ENCODE measurements at places on chromosomes 12 and 14.

GRCh38 chr14:69625299-69626131 is 14.1 kb downstream of the SUSD6 start:
- DNase-seq, result no peak

DNA sequence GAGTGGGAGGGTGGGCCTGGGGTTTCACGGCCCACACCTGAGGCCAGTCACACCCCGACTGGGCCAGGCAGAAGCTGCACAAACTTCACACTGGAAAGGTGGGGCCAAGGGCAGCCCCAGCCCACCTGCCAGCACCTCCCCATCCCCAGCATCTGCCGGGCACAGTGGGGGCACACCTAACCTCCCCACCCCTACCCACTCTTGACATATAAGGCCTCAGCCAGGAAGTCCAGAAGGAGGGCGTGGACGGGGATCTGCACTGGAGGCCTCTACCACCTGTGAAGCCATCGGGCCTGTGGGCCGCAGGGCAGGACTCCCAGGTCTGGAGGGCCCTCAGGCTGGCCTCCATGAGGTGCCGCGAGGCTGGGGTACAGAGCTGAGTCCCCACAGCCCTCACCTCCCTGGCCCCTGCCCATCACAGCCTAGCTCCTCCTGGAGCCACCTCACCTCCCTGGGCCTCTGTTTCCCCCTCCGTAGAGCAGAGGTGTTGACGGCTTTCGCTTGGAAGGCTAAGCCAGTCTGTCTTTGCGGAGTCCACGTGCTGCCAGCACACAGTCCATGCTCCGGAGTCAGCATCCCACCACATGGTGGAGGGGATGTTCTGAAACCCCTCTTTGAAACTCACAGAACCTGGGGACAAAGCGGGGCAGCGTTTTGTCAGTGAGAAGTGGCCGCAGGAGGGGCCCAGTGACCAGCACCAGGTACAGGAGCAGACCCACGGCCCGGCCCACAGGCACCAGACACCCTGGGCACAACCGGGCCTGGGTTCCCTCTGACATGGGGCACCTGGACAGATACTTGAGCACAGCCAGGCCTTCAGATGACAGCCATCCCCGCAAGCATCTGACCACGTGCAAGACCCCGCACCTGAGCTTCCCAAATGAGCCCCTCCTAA is 38.2 kb upstream of the INF2 start:
- DNase-seq, result no peak

DNA sequence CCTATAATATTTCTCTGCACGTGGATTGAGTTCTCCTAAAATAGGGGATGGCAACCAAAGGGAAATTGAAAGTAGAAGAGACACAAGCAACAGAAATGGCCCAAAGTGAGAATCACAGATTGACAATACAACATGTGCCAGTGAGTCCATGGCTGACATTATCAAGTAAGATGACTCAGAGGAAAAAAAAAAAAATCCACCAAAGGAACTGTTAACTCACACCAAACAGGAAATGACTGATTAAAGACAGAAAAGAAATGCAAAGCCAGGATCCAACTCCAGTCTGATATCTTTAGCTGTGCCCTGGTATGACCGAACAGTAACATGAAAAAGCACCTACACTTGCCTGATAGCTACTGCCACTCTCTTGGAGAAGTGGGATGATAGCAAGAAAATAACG is 485.0 kb downstream of the PRKD1 start:
- no peak for DNase-seq

- DNase-seq, result no peak
Observed at GRCh38 chr14:86515195-86515594, 985.3 kb downstream of the FLRT2 start.

- peak; percentile 15 for DNase-seq
Observed at GRCh38 chr14:51093371-51094281, 1.3 kb downstream of the TRIM9 start.

- DNase-seq, result no peak
Observed at GRCh38 chr12:93776581-93777018, 99.4 kb downstream of the CRADD start.

- no peak for DNase-seq
Observed at GRCh38 chr14:55028066-55028465, 1.0 kb downstream of the SOCS4 start.

DNA sequence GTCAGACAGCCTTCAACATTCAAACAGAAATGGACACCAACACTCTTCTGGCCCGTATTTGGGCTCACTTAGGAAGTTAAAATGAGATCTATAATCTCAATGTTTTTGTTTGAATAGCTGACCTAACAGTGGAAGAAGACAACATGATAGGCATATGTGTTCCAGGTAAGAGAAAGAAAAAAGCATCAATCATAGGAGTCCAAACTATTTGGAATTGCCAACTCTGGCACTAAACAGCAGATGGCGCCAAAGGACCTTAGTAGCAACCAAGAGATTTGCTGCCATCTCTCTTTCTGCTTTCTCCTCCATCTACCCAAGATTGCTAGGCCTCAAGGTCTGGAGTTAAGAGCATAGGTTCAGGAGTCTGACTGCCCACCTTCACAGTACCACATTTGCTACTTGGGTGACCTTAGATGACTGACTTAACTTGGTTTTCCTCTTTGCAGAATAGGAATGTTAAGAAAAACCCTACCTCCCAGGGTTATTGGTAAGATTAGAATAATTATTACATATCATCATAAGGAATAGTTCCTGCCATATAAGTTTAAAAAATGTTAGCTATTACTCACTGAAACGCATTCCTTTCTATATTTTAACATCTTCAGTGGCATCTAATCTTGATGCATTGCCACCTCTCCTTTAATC is 30.2 kb downstream of the PEX5 start:
- DNase-seq, result peak; percentile 67

- DNase-seq, result peak; percentile 49
Observed at GRCh38 chr14:63727231-63727735, 582 bp downstream of the SGPP1 start.

GRCh38 chr14:21072781-21073339 is 2.8 kb downstream of the ARHGEF40 start:
- no peak for DNase-seq

DNA sequence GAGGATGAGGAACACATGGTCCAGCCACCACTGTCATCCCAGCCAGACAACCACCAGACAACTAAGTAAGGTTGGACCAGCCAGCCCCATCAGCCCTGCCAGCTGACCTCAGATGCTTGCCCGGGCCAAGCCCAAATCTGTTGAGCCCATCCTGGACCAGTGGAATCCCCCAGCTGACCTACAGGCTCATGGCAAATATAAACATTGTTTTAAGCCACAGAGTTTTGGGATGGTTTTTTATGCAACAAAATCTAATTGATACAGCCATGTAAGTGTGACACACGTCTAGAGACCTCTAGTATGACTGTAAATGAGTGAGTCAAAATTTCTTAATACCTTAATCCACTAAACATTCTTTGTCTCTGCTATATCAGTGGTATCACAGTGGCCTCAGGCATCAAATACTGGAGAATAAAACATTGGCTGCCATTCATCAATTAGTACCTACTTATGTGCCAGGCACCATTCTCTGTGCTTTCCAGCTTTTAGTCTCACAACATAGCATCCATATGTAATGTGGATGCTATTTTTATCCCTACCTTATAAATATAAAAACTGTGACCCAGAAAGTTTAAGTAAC is 24.2 kb upstream of the NT5DC3 start:
- DNase-seq, result no peak

GRCh38 chr12:19826980-19827550 is 387.8 kb downstream of the AEBP2 start:
- no peak for DNase-seq

DNA sequence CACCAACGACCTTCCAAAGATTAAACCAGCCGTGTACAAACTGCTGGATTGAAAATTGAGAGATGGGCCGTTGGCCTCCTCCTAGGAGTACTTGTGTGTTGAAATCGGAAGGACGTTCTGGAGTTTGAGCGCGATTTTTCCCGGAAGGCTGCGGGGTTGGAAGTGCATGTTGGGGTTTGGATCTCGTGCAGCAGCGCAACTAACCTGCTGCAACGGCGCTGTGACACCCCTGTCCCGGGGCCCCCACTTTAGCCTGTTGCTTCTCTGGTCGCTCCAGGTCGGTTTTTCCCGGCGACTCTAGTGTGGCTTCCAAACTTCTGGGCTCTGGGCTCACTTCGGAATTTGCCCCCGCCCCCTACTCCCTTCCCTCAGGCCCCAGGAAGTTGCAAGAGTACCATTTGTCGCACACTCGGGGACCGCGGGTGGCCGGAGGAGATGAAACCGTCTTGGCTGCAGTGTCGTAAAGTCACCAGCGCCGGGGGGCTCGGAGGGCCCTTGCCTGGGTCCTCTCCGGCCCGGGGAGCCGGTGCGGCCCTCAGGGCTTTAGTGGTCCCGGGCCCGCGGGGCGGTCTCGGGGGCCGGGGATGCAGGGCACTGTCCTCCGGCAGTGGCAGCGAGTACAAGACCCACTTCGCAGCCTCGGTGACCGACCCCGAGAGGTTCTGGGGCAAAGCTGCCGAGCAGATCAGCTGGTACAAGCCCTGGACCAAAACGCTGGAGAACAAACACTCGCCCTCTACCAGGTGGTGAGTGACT is at the start of gene ACSS3:
Gene ACSS3 (plus strand): TSS at position 394 of the 756 bp plus-strand sequence. CDS start 42 bp downstream, at position 436.
- peak; percentile 68 for DNase-seq

GRCh38 chr12:80702889-80703805 is 4.3 kb upstream of the MYF6 start:
- no peak for DNase-seq

GRCh38 chr14:31596342-31597095 is 35.3 kb downstream of the NUBPL start:
- no peak for DNase-seq

DNA sequence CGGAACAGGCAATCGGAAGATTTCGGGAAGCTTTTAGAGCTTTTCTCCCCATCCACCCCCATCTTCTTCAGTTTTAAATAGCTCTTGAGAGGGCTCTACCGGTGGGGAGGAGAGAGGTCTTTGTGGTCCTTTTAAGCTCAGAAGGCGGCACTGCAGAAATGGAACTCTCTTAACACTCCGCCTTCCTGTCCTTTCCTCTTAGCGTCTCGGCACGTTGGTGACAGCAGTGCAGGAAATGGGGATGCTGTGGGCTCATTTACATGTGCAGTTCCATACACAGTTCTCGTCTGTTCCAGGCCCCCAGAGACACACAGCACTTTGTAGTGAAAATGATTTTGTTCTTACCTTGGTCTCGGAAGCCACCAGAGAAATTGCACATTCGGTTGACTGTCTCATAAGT is 50.4 kb upstream of the RIN3 start:
- no peak for DNase-seq

- peak; percentile 25 for DNase-seq
Observed at GRCh38 chr12:118979763-118980406, 1.5 kb upstream of the SRRM4 start.

DNA sequence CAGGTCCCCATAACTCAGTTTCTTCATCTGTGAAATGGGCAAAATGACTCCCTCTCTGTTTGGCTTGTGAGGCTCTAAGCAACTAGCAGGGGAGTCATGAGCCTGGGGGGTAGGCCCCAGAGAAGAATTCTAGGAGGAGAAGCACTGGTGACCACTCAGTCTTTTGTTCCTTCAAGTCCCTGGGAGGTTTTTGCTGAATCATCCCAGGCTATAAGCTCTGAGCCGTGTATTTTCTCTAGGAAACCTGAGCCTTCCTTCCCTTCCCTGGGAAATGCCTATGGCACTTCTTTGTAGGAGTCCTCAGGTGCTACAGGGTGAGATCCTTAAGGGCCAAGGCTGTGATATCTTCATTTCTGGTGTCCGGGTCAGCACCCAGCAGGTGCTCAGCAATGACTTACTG is 4.5 kb downstream of the RPH3A start:
- DNase-seq, result no peak

DNA sequence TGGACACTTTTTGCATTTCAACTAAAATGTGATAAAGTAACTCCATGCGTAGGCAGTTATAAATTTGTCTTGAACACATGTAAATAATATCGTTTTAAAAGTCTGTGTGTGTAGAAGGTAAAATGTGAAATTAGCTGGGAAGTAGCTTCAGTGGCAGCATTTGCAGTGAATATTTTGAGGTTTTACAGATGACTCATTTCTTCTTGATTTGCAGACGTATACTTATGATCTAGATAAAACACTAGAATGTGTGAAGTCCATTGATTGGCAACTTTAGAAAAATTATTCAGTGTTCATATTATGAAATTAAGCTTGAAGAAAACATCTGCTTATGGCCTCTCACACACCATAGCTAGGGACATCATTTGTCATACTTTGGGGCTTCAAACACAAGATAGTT is 788.6 kb upstream of the NOVA1 start:
- no peak for DNase-seq

- no peak for DNase-seq
Observed at GRCh38 chr14:74018174-74018585, 908 bp downstream of the ENTPD5 start.

DNA sequence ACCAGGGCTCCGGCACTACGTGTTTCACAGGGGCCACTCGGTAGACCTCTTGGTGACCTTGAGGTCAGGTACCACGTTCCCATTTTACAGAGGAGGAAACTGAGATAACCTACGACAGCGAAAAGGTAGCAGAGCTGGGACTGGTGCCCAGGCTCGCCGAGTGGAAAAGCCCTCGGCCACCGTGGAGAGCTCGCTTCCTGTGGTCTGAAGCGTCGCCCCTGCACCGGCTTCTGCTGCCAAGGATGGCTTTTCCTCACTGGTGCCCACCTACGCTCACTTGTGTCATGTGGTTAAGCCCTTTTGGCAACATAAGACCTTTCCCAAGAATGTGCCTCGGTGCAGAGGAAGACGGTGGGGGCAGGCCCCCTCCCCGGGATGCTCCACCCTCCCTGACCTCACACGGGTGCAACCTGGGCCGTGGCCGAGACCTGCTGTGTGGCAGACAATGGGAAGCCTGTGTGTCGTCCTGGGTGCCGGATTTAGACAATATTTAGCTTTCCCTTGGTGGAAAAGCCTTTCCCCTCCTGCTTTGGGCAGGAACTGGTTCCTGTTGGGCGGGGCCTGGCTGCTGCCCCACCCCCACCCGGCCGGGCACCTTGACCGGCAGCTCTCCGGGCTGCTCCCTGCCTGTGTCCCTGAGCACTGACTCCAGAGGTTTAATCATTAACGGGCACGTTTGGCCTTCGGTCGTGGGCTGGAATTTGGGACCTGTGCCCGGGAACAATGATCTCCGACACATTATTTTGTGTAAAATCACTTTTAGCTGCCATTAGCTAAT is 32.4 kb upstream of the PPP1R13B start:
- no peak for DNase-seq

- no peak for DNase-seq
Observed at GRCh38 chr14:86912709-86913108, 1080.3 kb downstream of the GALC start.

DNA sequence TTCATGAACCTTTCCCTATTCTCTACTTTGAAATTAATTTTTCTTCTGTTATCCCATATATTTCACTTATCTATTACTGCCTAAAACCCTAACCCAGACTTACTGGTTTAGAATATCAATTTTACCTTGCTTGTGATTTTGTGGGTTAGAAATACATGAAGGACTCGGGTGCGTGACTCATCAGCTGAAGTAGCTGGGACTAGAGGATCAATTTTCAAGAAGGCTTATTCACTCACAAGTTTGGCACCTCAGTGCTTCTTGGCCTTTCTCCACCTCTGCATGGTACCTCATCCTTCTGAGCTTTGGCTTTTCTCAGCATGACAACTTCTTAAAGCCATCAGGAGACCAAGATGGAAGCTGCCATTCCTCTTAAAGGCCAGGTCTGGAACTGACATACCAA is 57.8 kb downstream of the TMEM117 start:
- DNase-seq, result no peak

- DNase-seq, result no peak
Observed at GRCh38 chr14:79602045-79602444, 609.3 kb downstream of the DIO2 start.
